ENCODE measurements at places on chromosomes 2 and 18. TPM values are rescaled to one million over a fixed set of nuclear protein-coding genes. Genes with fewer than 3 reads are reported as not detected.
A peak's percentile ranks its signal among the peaks of the same experiment; 100 is the strongest.

GRCh38 chr2:127953849-127954248, 68.1 kb upstream of the AMMECR1L start:
- peaks cover 51% of the 10 kb centered on the region for H3K4me1 ChIP-seq
- no peak overlapping the region for H3K4me3 ChIP-seq
- H3K27me3 ChIP-seq: no peaks in the 10 kb centered on the region
- DNase-seq: no peak
- H3K27ac ChIP-seq: peak overlapping the region; percentile 59
- H3K36me3 ChIP-seq: peaks cover 67% of the 10 kb centered on the region

DNA sequence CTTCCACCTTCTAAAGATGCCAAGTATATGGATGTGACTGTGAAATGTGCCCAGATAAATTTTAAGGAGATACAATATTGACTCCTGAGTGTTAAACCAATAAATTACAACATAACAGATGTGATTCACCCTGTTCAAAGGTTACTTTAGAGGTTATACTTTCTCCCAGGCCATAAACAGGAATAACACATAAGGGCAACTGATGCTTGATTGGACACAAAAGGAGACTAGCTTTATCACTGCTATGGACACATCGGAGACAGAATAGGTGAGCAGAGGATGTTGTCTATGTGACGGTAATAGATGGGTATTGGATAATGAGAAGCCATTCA, 31.9 kb upstream of the SLC25A52 start:
- no peak overlapping the region for H3K27ac ChIP-seq
- H3K4me1 ChIP-seq: no peaks in the 10 kb centered on the region
- H3K4me3 ChIP-seq: no peak overlapping the region
- no peaks in the 10 kb centered on the region for H3K36me3 ChIP-seq
- DNase-seq: no peak

GRCh38 chr2:113276216-113276760, 2.4 kb downstream of the PAX8 start:
- H3K27me3 ChIP-seq: peaks cover 86% of the 10 kb centered on the region
- DNase-seq: no peak
- no peak overlapping the region for H3K4me3 ChIP-seq
- no peak overlapping the region for H3K27ac ChIP-seq
- peaks cover 17% of the 10 kb centered on the region for H3K4me1 ChIP-seq

Gene C2orf66
- polyA plus RNA-seq: 0.05 TPM

Gene CD8B
- 0.68 TPM for polyA plus RNA-seq

Gene MAP3K19
- polyA plus RNA-seq: not detected
